ENCODE measurements at places on chromosomes 7 and 10.

DNA sequence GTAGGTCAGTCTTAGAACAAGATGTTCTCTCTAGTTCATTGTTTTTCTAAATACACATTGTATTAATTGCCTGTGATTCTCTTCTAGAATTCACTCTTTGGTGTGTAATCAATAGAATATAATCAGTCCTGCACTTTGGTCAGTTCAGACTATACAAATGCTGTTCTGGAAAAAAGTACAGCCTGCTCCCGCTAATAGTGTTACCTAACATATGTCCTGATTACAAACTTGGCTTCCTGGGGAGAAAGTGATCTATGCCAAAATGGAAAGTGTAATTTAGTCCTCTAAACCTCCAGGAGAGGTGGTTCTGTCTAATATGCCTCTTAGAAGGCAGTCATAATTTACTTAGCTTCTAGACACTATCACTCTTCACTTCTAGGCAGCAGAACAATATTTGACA, 215.5 kb downstream of the SEMA3D start:
- no peak for DNase-seq

DNA sequence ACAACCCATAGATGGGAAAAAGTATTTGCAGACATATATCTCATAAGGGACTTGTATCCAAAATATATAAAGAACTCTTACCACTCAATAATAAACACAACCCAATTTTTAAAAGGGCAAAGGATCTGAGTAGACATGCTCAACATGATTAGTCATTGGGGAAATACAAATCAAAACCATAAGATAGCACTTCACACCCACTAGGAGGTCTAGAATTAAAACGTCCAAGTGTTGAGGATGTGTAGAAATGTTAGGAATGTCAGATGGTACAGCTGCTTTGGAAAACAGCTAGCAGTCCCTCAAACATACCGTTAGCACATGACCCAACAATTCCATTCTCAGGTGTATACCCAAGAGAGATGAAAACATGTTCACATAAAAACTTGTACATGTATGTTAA, 8.3 kb downstream of the PSTK start:
- DNase-seq = no peak

- DNase-seq = no peak
Observed at GRCh38 chr7:38410056-38410455, 136.6 kb upstream of the TARP start.

DNA sequence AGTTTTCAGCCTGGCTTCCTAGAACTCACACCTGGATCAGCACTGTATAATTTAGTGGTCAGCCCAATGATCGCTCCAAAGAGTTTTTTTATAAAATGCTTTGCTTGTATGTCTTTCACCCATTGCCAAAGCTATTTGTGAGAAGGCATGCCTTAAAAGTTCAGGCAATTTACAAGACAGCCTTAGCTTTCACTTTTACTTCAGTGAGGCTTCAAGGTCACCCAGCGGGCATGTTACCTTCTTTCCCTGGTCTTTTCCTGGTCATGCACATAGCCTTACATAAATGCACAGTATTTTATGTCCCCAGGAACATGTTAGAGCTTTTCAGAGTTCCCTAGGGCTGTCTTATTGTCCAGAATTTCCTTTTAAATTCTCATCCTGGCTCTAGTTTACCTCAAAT, 179.9 kb upstream of the TMEM72 start:
- no peak for DNase-seq

DNA sequence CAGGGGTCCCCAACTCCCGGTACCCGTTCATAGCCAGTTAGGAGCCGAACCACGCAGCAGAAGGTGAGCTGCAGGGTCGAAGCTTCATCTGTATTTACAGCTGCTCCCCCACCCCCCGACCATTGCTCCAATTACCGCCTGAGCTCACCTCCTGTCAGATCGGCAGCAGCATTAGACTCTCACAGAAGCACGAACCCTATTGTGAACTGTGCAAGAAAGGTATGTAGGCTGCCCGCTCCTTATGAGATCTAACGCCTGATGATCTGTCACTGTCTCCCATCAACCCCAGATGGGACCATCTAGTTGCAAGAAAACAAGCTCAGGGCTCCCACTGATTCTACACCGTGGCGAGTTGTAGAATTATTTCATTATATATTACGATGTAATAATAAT, 14.6 kb upstream of the AZGP1 start:
- DNase-seq = no peak

DNA sequence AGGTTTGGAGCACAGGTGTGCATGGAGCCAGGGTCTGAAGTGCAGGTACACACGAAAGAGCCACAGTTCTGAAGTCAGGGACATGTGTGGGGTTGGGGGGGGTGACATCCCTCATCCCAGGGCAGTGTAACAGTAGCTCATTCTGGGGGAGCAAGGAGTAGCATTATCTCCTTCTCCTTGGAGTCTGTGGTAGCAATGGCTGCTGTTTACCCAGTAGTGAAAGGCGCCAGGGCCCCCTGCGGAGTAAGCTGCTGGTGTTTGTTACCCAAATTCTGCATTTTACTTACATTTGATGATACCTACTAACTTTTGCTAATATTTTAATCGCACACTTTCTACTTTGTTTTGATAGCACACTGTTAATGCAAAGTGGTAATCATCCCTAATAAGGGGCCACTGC, 665.5 kb downstream of the GATA3 start:
- no peak for DNase-seq

DNA sequence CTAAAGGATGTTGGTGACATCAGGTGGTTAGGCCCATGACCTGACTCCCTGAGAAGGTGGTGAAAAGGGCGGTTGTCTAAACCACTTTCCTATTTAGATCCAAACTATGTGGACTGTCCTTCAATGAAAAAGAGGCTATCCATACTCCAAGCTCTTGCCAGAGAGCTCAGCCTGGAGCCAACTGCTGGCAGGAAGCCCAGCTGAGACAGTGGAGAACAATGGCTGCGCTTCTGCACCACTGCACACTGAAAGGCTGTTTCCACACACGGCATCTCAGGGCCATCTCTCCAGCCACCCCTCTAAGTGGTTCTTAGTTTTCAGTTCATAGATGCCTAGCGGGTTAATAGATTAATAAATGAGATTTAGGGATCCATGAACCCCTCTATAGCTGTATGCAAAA, 488.8 kb upstream of the ZMIZ1 start:
- peak; percentile 20 for DNase-seq
